ENCODE measurements at places on chromosomes 4 and X.

- no peak for DNase-seq
These were observed 260.5 kb downstream of the IQCM start for GRCh38 chr4:149555146-149555545.

DNA sequence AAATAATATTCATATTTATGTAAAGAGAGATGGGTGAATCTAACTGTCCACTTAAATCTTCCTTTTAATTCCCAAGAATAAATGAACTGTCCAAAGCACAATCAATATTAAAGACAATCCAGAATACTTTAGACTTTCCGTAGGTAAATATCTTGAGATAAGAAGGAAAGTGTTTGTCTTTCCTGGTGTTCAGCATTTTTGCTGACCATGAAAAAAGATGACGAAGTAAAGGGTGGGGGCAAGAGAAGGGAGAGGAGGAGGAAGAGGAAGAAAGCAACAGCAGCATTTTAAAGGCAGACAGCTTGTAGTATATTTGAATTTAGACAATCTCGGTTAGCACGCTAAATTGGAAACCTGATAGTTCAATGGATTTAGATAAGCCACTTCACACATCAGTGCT, 498.2 kb downstream of the KCNIP4 start:
- DNase-seq, result no peak

DNA sequence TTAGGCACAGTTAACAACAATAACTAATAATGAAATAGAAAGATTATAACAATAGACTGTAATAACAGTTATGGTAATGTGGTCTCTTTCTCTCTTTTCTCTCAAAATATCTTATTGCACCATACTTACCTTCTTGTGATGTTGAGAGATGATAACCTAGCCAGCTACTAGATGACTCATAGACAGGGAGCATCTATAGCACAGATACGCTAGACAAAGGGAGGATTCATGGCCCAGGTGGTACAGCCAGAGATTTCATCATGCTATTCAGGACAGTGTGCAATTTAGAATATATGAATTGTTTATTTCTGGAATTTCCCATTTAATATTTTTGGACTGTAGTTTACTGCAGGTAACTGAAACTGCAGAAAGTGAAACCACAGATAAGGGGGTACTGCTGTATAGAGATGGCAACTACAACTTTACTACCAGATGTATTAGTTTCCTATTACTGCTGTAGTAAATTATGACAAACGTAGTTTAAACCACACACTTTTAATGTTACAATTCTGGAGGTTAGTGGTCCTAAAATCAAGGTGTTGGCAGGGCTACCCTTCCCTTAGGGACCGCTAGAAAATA, 41.8 kb upstream of the MAGED1 start:
- no peak for DNase-seq

DNA sequence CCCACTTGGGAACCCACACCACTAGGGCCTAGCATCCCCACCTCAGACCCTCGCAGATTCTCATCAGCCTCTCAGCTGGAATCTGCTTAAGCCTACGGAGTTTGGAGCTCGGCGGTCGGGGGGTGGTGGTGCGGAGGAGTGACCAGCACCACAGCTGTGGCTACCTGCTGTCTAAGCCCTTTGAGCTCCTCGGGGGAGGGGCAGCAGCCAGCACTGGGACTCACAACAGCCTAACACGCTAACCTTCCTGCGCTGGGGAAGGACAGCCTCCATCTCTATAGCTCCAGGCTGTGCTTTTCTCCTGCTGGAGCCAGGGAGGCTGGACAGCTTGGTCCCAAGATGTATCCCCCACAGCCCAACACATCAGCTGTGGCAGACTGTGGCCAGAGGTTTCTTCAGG, 281.5 kb downstream of the USP46 start:
- no peak for DNase-seq
